Small intestine (tissue), 16 donors: ENCODE measurements at places on chromosomes 1 and 21.

DNA sequence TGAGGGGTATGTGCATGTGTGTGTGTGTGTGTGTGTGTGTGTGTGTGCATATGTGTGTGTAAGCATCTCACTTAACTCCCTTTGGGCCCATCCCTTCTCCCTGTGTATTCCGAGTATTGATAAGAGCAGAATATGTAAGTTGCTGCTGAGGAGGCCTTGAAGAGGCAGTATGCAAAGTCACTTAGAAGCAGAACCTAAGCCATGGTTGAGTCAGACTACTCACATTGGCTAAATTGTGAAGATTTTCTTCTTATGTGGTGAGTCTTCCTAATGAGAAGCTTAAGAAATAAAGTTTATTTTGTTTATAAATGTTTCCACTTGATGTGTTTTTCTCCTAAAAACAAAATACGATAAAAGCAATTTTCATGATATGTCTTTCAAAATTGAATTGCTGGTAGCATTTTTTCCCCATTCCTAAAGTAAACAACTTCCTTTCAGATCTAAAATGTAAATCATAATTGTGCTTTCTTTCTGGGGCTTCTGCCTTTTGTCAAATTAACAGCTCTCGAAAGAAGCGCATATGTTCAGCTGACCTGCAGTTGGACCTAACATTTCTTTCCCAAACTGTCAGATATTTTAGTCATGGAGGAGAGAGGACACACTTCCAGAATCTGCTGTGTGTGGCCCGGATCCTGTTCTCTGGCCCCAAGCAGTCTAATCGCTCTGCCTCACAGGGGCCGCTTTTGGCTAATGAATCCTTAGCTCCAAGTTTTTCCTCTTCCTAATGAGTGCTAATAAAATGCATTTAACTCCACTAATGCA, 284.0 kb downstream of the DUSP10 start:
- peak; percentile 4 for DNase-seq

DNA sequence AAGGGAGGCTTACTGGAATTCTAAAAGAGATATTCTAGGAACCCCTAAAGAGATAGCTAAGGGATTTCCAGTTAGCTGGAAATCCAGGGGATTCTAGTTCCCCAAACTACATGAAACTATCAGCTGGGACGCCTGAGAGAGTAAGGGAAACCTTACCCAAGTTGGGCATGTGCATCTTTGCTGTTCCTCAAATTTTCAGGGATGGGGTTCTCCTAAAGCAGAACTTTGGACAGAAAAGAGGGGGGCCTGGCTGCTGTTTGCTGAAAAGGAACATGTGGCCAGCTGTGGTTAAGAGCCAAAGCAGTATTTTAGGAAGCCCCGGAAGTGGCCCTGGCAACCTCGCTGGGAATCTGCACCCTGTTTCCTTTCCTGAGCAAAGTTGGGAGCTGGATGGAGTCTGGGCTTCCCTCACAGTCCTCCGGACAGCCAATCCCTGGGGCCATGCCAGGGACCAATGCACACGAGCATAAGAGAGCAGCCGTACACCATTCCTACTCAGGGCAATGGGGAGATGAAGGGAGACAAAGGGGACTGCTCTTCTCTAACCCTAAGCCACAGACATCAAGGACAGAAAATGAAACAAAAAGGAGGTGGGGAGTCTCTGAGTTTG, 154.3 kb downstream of the PLXNA2 start:
- DNase-seq = no peak

- no peak for DNase-seq
Measured at GRCh38 chr1:22142315-22143064, 407 bp downstream of the WNT4 start.

DNA sequence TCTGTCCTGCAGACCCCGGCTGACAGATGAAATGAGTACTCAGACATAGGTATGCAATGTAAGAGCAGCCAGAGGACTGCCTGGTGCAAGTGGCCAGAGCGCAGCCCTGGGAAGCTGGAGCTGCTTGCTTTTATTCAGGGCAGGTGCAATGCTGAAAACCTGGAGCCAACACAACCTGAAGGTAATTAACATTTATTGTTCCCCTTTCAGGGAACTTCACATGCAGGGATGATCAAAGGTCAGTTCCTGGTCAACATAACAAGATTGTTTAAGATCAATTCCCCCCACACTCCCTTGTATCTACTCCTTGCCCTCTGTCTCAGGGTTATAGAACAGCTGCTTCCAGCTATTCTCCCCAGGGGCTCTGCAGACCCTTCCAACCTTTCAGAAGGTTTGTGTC, 48.7 kb upstream of the PRELP start:
- DNase-seq = peak; percentile 93

DNA sequence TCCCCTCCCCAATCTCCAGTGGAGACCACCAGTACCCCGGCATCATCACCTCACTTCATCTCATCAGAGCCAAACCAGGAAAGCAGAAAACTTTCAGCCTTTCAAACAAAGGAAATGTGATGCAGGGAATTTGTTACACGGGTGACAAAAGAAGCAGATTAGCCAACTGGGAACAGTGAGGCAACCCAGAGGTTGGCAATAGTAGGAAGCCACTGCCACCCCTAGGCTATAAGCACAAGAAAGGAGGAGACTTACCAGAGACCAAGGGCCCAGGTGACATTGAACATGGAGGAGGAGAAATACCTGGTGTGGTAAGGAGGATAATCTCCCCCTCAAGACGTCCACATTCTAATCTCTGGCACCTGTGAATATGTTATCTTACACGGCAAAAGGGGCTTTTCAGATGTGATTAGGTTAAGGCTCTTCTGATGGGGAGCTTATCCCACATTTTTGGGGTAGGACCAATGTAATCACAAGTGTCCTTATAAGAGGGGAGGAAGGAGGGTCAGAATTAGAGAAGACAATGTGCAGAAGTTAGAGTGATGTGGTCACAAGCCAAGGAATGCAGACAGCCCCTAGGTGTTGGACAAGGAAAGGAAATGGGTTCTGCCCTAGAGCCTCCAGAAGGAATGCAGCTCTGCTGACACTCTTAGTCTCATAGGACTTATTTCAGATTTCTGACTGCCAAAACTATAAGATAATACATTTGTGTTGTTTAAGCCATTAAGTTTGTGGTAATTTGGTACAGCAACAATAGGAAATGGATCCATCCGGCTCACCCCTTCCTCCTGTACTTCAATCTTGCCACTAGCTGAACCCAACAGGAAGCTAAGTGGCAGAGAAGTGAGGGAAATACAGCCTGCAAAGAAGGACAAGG, 83.6 kb upstream of the VAV3 start:
- no peak for DNase-seq

DNA sequence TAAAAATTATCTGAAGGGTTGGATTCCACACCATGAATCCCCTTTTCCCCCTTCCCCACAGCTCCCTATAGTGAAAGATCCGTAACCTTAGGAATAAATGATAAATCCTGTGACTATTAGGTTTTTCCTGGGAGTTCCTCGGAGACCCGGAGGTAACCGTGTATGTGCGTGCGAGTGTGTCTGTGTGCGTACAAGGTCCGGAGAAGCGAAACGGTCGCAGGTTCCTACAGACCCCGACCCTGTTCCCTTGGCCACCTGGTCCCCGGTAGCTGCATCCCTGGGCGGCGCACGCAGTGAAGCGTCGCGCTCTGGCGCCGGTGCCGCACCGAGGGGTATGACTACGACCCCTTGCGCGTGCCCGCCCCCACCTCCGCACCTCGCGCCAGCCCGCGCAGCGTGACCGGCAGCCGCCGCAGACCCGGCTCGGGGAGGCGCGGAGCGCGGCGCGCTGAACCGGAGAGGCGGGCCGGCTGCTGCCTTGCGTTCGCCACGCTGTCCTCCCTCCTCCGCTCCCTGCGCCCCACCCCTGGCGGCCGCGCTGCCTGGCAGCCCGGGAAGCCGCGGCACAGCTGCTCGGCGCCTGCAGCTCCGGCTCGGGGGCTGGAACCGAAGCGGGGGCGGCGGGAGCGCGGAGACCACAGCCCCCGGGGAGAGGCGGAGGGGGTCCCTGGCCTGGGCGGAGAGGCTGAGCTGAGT, at the start of gene AK5:
Gene AK5 (plus strand): TSS at position 529 of the 696 bp plus-strand sequence. CDS start 295 bp downstream, outside the sequence.
- DNase-seq = peak; percentile 56

DNA sequence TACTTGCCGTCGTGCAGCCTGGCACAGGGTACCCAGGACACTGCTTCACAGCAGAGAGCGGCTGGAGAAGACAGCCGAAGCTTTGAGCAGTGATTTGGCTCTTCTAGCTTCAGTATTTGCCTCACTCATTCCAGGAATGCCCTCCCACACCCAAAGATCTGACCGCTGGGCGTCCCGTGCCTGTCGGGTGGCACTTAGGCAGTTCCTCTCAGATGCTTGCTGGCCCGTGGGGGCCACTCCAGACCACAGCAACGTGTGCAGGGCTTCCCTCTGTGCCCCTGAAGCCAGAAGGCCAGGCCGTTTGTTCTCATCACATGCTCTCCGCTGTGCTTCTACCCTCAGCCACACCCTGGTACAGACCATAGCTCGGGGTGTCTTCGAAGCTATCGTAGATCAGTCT, 17.0 kb downstream of the RRP1B start:
- no peak for DNase-seq

- DNase-seq = no peak
Measured at GRCh38 chr1:195495720-195496635, 1112.3 kb downstream of the KCNT2 start.

GRCh38 chr1:201591348-201591747, 52.4 kb downstream of the NAV1 start:
- DNase-seq = no peak

DNA sequence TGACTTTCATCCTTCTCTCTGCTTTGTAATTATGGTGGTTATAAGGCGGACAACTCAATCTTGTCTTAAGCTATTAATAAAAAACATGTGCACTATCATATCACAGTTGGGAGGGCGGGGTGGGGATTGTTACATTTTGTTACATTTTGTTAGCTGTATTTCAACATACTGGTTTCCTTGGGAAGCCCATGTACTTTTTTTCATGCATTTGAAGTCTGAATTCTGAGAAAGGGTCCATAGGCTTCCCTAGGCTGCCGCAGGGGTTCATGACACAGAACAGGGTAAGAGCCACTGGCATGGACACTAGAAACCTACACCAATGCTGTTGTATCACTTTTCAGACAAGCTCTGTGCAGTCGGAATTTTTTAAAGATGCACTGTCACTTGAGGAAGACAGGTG, 178.8 kb downstream of the ETS2 start:
- no peak for DNase-seq

DNA sequence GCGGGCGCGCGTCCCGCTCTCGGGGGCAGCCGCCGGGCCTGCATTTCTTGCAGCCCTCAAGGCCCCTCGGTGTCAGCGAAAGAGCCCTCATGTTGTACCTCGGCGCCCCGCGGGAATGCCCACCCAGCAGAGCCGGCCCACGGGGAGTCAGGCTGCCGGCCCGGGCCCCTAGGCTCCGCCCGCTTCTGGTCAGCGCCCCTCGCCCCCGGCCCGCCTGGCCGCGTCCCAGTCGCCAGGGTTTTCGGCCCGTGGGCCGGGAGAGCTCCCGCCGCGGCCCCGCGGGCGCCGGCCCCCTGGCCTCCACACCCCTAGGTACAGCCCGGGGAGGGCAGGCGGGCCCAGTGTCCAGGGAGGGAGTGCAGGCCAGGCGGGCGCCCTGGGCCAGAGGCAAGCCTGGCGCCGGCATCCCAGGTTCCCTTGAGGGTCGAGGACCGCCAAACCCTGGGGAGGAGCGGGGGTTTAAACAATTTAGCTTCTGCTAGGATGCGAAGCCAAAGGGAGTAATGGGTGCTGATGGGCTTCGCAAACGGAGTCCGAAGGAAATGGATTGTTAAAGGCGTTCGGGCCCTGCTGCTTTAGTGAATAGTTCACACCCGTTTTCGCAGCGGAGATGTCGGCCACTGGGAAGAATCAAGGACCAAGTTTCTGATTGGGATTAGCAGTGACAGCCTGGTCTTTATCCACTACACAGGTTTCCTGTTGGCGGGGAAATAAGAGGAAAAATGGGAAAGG, 486 bp upstream of the KCNA3 start:
- no peak for DNase-seq

- DNase-seq = peak; percentile 93
Measured at GRCh38 chr1:116853680-116854402, 55.9 kb upstream of the PTGFRN start.

GRCh38 chr1:213061263-213061662, 10.2 kb downstream of the RPS6KC1 start:
- no peak for DNase-seq

- DNase-seq = no peak
Measured at GRCh38 chr1:168932539-168932938, 174.0 kb upstream of the ATP1B1 start.

GRCh38 chr1:229883504-229884200, 183.4 kb upstream of the GALNT2 start:
- no peak for DNase-seq

DNA sequence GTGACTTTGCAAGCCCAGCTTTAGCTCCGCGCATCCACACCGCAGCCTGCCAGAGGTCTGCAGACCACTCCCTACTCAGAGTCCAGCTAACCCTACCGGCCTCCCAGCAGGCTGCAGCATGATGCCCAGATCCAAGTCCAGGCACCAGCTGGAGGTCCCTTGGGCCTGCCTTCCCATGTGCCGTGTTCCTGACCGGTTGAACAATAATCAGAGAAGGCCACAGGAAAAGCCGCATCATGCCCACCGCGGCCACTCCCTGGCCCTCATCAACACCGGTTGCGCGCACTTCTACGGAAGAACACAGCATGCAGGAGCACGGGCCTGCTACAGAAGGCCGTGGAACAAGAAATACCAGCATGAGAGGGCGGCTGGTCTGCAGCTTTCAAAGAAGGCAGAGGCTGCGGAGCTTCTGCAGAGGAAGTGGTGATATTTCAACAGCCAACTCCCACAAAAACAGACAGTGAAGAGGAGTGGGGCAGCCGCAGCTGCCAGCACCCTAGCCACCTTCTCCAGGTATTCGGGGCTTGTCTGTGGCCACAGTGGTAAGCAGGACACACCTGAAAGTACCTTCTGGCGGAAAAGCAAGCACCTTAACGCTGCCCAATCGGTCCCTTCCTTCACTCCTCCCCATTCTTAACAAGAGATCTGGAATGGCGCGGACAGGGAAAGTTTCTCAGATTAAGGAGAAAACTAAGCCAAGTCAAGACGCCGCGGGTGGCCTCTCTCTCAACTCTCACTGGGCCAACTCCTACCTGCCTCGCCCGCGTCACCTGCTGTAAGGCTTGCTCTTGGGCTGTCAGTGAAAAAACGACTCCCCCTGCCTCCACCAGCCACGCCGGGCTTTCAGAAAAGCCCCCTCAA, 1.5 kb downstream of the PGBD5 start:
- no peak for DNase-seq
